ENCODE measurements at places on chromosomes 3 and 15.

DNA sequence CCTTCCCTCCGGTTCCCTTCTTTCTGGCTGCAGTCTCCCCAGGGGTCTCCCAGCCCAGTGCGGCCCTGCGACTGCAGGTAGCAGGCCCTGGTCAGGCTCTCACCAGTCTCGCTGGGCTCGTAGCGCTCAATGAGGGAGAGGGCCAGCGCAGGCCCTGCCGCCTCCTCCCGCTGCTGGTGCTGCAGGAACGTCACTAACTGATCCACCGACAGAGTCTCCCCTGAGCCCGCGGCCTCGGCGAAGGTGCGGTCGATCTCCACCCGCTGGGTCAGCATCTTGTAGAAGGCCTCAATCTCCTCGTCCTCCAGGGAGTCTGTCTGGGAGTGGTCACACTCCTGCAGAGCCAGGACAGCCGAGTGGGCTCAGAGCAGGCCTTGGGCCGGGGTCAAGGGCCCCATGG, 18.3 kb downstream of the PLCD1 start:
- no peak for DNase-seq

GRCh38 chr15:49154799-49155109, 645 bp downstream of the COPS2 start:
- no peak for DNase-seq

GRCh38 chr3:183975981-183976662, 41.6 kb downstream of the ABCC5 start:
- DNase-seq, result no peak

GRCh38 chr3:160686955-160687535, 10.1 kb downstream of the ARL14 start:
- no peak for DNase-seq
